HT1080 (cell line): ENCODE measurements at places on chromosomes 5 and 9.
A peak's percentile ranks its signal among the peaks of the same experiment; 100 is the strongest.

- no peak for DNase-seq
Observed at GRCh38 chr9:124363326-124364096, 51.7 kb downstream of the PSMB7 start.

DNA sequence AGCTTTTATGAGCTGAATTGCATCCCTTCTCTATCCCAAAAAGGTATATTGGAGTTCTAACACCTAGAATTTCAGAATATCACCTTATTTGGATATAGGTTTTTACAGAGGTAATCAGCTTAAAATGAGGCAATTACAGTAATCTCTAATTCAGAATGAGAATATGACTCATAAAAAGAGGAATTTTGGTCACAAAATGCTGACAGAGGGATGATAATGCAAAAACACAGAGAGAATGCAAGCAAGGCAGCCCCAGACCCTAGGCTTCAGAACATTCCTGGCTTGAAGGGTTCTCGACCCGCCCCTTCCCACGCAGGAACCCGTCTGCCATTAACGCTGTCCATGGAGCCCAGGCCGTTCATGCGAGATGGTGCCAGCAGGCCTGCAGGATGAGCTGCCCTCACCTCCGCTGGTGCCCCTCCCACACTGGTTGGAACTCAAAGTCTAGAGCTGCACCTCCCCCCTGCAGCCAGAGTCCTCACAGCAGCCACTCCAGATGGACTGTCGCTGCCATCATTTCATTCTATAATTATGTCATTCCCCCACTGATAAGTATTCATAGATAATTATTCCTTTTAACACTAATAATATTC lies 1173.4 kb upstream of the ACO1 start:
- DNase-seq = peak; percentile 5

GRCh38 chr9:115327436-115328122 lies 209.6 kb upstream of the TNC start:
- no peak for DNase-seq

DNA sequence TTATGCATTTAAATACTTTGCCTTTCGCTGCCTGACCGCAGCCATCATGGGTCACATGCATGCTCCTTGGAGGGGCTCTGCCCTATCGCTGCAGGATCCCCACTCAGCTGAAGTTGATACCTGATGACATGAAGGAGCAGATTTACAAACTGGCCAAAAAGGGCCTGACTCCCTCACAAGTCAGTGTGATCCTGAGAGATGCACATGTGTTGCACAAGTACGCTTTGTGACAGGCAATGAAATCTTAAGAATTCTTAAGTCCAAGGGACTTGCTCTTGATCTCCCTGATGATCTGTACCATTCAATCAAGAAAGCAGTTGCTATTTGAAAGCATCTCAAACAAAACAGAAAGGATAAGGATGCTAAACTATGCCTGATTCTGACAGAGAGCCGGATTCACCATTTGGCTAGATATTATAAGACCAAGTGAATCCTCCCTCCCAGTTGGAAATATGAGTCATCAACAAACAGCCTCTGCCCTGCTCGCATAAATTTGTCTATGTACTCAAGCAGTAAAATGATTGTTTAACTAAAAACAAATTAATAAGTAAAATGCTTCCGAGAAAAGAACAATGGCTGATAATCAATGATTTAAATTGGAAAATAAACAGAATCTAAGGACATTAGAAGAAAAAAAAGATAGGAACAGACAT lies 41.6 kb upstream of the PPP2CA start:
- peak; percentile 46 for DNase-seq

DNA sequence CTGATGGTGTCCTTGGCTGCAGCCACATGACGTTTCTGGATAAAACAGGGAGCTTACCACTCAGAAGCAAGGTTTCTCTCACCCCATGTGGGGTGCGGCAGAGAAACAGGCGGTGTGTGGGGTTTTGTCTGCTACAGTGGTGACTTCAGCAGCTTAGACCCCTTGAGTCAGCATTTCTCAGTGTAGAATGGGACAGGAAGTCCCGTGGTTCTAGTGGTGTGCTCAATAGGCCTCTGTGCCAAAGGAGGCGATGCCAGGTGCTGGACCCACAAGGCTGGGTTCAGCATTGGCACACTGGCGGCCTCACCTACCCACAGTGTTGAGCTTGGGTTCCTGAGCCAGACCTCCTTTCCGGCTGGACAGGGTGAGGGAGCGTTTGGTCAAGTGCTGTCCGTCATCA lies 125.2 kb upstream of the SMIM23 start:
- DNase-seq = peak; percentile 6

DNA sequence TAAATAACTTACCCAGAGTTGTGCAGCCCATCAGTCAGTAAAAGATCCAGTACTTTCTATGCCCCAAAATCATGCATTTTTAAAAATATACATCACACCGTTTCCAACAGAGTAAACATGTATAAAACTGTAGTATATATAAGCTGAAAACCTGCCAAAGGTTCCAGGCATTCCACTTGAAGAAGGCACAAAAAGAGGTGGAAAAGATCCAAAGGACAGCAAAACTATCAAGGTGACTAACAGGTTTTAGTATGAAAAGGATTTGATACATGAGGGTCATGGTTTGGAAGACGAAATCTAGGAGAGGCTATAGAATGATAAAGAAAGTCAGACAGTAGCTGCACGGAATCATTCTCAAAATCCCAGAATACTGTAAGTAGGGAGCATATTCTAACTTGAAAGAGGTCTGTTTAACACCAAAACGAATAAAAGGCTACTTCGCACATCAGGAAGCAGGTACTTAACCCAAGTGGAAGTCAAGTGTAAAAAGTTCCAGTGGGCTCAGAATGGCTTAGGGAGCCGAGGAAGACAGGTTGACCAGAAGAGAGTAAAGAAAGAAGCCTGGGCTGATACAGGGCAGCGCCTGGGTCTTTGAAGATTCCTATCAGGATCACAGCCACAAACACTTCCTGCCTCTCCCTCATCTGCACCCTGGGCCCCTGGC lies 207.2 kb downstream of the ADAMTS12 start:
- DNase-seq = no peak

- DNase-seq = peak; percentile 38
Observed at GRCh38 chr9:97985058-97985861, 2.1 kb downstream of the ANP32B start.

- no peak for DNase-seq
Observed at GRCh38 chr5:107121793-107122519, 548.8 kb downstream of the EFNA5 start.

- no peak for DNase-seq
Observed at GRCh38 chr5:83724001-83724400, 3.3 kb upstream of the HAPLN1 start.
